ENCODE measurements at places on chromosomes 2 and 18. TPM values are rescaled to one million over a fixed set of nuclear protein-coding genes. Genes with fewer than 3 reads are reported as not detected.

- no peak for DNase-seq
Observed at GRCh38 chr2:138654146-138654545, 126.0 kb downstream of the NXPH2 start.

DNA sequence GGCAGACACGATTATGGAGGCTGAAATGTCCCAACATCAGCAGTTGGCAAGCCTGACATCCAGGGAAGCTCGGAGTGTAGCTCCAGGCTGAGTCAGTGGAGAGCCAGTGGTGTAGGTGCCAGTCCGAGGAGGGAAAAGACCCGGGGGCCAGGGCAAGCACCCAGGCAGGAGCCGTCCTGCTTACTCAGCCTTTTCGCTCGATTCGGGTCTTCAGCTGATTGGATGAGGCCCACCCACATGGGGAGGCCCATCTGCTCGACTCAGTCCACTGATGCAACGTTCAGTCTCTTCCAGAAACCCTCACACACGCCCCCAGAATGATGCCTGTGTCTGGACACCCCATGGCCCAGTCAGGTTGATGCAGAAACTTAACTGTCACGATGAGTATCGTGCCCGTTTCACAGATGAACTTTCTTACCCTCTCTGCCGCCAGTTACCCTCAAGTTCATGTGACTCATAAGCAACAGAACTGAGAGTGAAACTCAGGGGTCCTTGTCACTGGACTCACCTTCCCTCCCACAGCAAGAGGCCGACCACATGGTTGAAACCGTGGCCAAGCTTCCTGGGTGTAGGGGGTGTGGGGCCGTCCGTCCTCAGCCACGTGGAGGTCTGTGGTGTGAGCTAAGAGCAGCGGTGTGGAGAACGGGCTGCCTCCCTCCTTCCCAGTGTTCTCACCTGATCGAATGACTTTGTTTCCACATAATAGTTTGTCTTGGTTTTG lies 197.4 kb upstream of the HDAC4 start:
- DNase-seq, result no peak

- DNase-seq, result no peak
Observed at GRCh38 chr2:6352906-6353515, 512.7 kb downstream of the CMPK2 start.

- no peak for DNase-seq
Observed at GRCh38 chr18:4789506-4789905, 334.4 kb upstream of the DLGAP1 start.

- no peak for DNase-seq
Observed at GRCh38 chr2:216507220-216508160, 8.8 kb downstream of the RPL37A start.

DNA sequence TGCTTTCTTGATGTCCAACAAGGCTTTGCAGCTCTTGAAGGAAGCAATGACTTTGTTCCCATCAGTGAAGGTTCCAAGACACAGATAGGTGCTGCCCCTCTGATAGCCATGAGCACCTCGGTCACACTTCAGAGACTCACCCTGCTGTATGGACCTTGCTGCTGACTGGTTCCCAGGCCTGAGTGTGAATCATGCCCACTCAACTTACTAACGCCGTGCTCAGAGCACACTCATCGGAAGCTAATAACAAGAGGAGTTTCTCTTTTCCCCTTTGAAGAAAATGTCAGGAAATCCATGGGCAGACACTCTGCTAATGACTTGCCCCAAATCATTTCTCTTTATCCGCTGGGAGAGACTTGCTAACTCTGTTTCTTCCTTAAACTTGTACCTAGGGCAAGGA lies 83.8 kb upstream of the ARL4C start:
- DNase-seq, result no peak

DNA sequence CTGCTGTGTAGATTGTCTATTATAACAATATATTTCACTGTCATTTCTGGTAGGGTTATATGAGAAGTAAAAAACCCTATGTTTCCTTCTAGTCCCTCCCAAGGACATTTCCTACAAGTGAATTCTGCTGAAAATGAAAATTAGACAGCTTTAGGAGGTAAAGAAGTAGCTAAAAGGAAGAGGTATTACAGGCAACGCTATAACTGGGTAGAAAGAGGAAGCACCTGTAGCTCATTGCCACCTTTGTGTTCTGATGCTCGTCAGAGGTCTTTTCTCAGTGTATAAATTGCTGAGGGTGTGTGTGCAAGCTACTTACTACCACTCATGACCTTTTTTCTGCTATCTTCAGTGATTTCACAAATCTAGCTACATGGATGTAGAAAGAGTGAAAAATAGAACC lies 1.4 kb downstream of the DNAJC10 start:
- DNase-seq, result no peak

DNA sequence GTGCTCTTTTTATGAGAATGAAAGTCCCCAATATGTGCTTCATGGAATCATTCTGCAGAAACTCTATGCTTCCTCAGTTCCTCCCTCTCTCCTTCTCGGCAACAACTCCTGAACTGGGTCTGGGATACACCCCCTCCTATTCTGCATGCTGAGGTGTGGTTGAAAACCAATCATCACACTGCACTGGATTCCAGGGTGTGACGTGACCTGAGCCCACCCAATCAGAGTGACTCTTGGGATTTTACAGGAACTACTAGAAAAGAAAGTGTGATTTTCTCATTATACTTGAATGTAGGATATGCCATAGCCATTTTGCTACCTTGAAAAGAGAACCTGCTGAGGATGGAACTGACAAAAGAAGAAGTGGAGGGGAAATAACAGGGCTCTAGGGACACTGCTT lies 36.3 kb downstream of the ACVR1 start:
- DNase-seq, result no peak

DNA sequence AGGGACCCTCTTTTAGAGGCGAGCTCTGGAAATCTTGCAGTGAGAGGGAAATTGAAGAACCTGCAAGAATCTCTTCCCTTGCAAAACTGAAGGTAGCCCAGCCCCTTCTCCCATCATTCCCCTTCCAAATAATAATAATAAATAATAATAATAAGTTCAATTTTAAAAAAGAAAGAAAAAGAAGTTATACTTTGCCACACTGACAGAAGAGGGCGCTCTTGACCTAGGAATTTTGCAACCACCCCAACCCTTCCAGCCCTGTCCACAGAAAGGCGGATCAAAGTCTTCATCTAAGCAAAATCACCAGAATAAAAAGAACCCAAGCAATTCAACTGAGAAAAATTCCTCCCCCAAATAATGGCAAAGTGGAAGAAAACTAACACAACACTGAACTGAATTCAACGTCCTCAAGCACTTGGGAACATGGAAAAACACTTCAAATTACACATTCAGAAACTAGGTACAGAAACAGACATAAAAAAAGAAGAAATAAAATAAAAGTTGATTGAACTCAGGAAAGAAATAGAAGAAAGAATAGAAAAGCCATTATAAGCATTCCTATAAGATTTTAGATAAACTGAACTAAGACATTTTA lies 98.9 kb upstream of the GLS start:
- no peak for DNase-seq

DNA sequence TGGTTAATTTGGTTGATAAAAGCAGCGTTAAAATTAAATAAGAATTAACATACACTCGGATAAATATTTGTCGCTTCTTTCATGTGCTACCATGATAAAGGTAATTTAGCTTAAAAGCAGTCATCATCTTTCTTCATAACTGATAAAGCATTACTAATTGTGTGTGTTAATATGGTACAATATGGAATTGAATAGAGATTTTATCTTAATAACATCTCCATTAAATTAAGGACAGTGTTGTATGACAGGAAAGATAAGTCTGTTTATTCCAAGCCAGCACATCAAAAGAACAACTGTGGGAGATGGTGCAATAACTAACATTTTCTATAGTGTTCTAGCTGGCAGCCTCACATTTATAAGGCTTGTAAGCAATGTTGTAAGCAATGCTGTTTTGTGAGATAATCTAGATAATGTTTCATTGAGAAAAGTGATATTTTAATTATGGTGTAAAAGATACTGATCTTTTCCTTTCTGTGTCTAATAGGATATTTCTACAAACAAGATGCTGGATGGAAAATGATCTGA lies 64.4 kb upstream of the AFF3 start:
- no peak for DNase-seq

DNA sequence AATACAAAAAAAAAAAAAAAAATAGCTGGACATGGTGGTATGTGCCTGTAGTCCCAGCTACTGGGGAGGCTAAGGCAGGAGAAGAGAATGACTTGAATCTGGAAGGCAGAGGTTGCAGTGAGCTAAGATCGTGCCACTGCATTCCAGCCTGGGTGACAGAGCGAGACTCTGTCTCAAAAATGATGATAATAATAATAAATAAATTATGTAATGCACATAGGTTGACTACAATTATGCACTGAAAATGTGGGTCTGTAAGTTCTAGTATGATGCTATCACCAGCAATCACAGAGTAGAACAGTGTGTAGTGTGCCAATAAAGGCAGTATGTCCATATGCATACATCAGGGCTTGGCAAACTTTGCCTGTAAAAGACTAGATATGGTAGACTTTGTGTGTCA lies 55.6 kb upstream of the MYCN start:
- no peak for DNase-seq

DNA sequence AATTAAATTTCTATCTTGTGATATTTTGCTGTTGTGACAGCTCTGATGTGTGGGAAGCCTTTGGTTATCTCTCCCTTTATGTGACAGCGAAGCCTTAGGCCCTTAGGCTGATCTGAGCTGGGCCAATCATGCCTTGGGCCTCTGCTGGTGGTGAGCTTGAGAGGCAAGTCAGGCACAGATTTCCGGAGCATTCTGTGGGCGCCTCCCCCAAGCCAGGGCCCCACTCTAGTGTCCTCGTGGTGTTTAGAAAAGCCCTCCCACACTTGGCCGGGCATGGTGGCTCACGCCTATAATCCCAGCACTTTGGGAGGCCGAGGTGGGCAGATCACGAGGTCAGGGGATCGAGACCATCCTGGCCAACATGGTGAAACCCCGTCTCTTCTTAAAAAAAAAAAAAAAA lies 239.8 kb downstream of the SH3RF3 start:
- no peak for DNase-seq

- DNase-seq, result no peak
Observed at GRCh38 chr2:193583638-193584400, 1389.1 kb upstream of the TMEFF2 start.

DNA sequence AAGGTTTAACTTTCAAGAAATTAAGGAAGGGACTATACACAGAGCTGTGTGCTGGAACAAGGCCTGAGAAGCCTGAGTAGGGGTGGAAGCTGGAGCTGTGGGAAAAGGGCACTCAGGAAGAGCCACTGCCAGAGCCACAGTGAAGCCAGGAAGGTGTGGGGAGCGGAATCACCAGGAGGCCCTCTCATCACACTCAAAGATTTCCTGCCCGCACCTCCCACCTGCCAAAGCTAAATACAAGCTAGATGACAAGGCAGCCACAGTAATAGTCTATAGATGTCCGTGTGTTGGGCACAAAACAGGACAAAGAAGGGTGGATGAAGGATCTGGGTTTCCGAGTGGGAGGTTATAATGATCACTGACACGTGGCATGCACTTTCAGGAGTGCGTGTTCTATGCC lies 126.0 kb downstream of the ZNF532 start:
- no peak for DNase-seq

DNA sequence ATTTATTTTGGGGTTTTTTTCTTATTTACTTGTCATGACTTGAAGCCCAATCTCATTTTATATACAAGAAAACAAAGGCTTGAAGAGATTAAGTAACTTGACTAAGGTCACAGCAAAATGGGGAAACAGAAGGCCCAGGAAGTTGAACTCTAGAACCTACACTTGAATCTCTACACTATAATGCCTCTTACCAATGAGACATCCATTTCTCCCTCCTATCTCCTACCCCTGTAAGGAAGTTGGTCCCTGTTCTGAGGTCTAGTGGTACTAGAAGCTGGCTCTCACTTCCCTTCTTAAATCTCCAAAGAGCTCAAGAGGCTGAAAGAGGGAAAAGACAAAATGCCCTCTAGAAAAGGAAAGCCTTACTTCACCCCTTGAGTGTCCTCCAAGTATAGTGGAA lies 25.5 kb upstream of the IHH start:
- no peak for DNase-seq

DNA sequence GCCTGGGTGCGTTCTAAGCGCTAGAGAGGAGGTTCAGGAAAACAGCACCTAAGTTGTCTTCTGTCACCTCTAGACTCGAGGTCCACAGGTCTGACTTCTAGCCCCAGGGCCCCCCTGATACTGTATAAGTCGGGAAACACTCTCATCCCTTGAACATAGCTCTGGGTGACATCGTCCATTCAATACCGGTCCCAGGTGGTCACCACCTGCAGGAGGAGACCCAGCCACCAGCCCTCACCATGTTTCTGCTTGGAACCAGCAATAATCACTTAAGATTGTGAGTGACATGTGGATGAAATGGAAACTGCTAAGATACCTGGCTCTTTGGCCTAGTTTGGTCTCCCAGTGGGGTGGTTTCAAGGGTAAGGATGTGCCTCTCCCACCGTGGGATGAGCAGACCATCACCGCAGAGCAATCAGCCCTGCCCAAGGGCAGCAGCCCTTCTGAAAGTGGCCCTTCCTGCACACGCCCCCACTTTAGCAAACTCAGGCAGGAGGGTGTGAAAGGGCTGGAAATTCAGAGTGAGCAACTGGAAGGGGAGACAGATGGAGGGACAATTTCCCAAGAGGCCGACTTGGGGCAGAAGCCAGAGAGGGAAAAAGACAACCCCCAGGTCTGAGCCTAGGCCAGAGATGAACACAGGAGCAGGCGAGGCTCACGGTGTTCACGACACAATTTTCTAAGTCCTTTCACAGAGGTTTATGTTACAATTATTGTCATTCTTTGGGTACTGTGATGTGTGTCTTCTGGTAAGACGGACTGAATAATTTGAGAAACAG lies 95.2 kb downstream of the ZNF516 start:
- no peak for DNase-seq

DNA sequence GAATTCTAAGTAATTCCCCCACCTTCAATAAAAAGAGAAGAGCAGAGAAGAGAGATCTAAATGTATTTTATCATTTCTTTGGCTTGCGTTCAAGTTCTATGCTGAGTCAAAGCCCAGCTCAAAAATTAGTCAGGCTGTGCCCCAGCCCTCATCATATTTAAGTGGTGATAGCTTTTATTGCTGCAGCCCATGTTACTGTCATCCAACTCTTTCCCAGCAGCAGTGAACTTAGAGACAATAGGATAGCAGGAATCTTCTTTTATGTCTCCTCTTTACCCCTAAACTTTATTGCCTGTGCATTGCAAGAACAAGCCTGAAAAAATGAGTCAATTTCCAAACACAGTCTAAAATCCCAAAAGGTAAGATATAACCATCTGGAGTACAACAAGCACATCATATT lies 1599.3 kb upstream of the PIK3C3 start:
- DNase-seq, result no peak

GRCh38 chr2:213171147-213171546 lies 19.7 kb upstream of the IKZF2 start:
- DNase-seq, result no peak

- no peak for DNase-seq
Observed at GRCh38 chr2:233964581-233964980, 47.4 kb downstream of the TRPM8 start.

- DNase-seq, result no peak
Observed at GRCh38 chr2:140344838-140345237, 1564.6 kb upstream of the NXPH2 start.

The CHCHD5 gene
- 14.4 TPM for total RNA-seq

The SLC30A3 gene
- total RNA-seq, result not detected

The SCYGR2 gene
- total RNA-seq, result not detected

The STK17B gene
- total RNA-seq, result 6.9 TPM

The EMILIN1 gene
- 155 TPM for total RNA-seq

The NAPG gene
- total RNA-seq, result 39.5 TPM

The MAP4K3 gene
- total RNA-seq, result 59.0 TPM

The IL36A gene
- not detected for total RNA-seq

The ATOH8 gene
- 79.7 TPM for total RNA-seq
